Fibroblast of skin of right biceps (primary cell): ENCODE measurements at places on chromosomes 7 and 10.
A peak's percentile ranks its signal among the peaks of the same experiment; 100 is the strongest.

DNA sequence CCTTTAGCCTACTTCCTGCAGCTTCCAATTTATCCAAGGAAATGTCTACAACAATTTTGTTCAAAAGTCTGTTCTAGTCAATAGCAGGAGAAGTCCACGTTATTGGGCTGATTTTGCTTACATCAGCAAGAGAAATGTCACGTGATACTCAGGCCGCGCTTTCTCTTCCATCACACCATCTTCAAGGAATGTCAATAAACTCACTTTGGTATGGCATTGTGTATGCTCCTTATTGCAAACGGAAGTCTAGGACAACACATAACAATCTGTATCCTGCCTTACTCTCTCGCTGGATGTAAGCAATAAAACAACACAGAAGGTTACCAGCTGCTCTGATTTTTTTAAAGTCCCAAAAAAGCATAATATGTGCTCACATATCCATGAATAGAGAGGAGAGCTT lies 17.1 kb upstream of the STK17A start:
- DNase-seq, result peak; percentile 69

- DNase-seq, result peak; percentile 91
Observed at GRCh38 chr7:55192723-55193122, 172.4 kb upstream of the LANCL2 start.

DNA sequence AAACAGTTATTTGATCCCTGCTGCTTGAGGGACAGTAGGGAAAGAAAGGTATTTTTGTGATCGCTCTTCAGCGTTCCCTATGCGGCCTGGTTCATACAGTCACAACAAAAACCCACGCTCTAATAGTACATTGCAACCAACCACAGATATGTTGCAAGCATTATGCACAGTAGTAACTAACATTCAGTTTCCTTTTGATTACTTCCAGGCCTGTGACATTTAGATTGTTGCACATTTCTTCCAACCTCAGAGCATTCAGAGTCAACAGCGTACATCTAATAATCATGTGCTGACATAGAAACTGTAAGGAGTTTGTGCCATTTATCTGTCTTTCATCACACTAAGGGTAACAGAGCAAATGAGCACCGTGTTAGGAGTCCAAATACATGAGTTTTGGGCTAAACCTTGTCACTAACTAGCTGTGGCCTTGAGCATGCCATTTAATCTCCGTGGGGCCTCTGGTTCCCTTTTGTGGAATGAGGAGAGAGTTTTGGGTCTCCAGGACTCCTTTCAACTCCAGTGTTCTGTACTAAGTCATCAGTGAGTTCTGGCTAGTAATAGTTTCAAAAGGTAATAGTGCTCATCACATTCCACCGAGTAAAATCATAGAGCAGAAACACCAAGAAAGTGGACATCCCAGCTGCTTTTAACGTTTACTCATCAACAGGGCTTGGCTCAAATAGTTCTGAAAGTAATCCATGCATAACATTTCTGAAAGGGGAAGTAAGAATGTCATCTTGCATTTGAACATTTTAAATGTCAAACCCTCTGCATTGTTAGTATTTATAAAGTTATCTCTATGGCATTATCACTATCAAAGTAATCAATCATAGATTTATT lies 99.0 kb upstream of the FZD1 start:
- peak; percentile 94 for DNase-seq

DNA sequence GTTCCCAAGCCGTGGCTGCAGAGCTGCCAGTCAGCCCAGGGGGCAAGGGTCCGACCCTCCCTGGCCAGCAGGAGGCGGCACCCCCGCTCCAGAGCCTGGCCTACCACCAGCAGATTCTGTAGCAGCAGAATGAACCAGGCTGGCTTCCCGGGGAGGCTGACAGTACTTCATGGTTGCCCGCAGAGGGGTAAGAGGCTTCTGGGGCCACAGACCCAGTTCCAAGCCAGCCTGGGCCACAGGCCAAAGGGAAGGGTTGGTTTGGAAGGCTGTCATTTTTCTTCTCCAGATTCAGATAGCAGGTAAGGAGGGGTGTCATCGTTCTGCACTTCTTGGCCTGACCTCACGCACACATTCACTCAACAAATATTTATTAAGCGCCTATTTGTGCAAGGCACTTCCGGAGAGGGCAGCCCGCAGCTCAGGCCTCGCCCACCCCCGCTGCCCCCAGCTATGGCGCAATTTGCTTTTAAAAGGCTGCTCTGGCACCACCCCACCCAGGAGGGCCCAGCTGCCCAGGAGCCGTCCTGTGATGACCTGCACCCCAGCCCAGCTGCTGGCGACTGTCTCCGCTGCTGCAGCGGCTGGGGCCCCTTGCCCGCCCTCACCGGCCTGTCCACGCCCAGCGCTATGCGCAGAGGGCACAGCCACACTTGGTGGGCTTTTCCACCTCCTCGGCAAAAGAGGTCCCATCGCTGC lies 168.5 kb downstream of the LCOR start:
- DNase-seq, result no peak

DNA sequence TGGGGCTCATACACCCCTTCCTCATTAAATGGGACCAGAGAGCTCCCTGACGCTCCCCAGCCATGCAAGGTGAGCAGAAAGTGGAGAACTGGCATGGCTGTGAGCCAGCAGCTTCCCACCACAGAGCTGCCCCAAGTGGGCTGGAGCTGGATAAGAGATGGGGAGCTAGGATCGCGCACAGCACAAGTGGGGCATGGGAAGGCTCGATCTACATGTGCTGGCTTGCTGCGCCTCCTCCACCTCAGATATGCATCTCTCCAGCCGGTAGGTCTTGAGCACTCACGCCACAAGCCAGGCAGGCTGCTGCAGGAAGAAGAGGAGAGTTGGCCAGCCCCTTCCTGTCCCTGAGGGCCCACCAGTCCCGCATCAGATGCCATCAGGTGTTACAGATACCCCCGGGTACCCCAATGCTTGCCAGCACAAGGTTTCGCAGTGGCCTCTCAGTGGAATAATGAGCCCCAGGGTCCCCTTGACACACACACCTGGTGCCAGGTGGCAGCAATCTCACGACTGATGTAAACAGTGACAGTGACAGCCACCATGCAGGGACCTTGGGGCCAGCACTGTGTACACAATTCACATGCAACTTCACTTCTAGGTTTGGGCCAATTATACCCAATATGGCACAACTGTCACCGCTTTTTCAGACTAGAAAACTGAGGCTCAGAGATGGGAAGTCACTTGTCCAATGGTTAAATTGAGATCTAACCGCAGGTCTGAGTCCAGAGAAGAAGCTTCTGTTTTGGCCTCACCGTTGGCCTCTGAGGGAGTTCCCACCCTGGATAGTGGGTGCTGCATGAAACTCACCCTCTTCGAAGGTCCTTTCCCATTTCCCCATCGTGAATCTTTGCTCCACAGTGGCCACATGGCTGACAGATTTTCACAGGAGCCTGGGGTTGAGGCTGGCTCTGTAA lies 79.3 kb downstream of the OAT start:
- DNase-seq, result no peak

DNA sequence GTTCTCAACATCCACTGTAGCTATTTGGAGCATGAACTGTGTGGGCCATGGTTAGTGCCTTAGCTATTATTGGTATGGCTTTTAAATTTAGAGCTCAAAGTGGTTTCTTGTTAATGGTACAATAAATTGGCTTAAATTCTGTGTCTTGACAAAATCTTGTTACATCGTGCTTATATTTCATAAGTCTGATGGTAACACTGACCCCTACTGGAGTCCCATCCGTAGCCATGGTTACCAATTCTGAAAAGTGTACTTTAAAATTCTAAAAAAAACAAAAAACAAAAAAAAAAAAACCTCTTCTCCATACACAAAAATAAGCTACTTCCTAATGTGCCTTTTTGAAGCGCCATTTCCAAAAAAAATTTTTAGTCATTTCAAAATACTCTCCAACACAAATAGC lies 6.4 kb upstream of the RPP30 start:
- no peak for DNase-seq

- DNase-seq, result peak; percentile 16
Observed at GRCh38 chr10:10533437-10533836, 484.2 kb upstream of the CELF2 start.

GRCh38 chr7:36367561-36368077 lies 22.0 kb upstream of the ANLN start:
- DNase-seq, result no peak

DNA sequence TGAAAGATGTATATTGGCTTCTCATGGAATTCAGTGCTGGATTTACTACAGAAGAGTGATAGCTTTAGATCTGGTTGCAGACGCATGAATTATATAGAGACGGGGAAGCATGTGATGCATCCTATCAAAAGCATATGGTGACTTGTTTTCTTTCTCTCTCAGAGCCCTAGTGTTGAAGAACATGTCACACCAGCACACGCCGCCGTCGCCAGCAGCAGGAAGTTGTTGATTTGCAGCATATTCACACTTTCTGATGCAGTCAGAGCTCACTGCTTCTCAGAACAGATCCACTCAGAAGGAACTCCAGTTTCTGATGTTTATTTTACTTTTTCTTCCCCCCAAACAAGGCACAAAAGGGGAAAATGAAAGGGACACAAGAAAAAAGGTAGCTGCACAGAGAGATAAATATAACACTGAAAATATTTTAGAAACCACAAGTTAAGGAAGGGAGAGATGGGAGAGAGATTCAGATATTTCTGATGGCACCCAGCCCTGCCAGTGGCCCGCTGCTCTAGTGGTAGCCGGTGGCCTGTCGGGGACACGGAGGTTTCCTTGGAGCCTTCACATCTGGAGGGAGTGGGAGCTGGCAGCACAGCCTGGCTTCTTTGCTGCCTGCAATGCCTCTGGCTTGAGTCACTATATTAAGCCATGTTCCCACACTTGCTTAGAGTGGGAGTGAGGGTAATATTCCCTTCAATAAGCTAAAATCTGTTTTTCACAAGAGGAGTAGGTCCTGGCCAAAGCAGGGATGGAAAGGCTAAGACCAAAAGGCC lies 123.2 kb downstream of the NRP1 start:
- DNase-seq, result peak; percentile 86

DNA sequence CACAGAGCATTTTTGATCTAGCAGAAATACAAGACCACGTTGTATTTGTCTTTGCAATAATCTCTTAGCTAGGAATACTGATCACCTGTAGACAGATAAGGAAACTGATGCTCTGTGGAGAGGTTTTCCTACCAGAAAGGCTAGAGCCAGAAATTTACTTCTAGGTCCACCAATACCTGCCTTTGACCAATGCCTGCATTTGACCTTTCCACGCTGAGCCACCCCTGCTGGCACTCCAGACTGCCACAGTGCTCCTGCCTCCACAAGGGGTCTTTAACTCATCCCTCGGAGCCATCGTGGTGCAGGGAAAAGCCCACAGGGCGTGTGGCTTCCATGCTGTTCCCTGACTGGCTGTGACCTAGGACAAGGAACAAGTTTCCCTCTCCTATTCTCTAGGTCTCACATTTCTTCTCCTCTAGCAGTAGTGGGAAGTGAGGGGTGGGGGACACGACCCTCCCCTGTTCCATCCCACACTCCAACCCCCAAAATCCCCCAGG lies 1.5 kb upstream of the ELN start:
- DNase-seq, result no peak

DNA sequence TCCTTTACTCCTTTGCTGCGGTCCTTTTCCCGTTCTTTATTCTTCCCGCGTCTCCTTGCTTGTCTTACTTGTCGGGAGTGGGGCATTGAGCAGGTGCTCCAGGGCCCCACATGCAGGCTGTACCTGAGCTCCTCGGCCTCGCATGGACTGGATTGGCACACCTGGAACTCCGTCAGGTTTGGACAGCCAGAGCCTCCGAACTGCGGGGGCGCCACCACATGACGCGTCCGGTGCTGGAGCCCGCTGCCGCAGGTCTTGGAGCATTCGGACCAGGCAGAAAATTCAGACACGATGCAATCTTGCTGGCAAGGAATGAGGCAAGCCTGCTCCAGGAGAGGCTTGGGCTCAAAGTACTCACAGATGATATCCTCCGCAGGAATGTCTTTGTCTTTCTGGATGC lies 195.7 kb downstream of the THSD7A start:
- DNase-seq, result no peak

- no peak for DNase-seq
Observed at GRCh38 chr7:82230811-82231581, 212.6 kb downstream of the CACNA2D1 start.

DNA sequence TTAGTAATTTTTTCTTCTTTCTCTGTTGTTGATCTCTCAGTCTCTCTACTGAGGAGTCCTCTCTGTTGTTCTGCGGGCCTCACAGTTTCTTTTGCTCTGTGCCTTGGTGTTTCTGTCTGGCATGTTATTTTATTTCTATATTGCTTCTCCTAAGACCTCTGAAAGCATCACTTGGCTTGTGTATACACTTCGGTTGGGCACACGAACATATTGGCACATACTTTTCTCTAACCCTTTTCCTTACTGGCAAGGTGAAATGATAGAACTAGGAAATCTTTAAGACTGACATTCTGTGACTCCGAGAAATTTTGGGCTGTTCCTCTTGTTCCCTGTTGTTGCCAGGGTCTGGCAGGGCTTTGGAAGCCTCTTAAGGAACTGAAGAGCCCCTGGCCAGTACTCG lies 148.9 kb downstream of the CELF2 start:
- no peak for DNase-seq

GRCh38 chr7:54260941-54261371 lies 281.2 kb upstream of the VSTM2A start:
- DNase-seq, result peak; percentile 29

DNA sequence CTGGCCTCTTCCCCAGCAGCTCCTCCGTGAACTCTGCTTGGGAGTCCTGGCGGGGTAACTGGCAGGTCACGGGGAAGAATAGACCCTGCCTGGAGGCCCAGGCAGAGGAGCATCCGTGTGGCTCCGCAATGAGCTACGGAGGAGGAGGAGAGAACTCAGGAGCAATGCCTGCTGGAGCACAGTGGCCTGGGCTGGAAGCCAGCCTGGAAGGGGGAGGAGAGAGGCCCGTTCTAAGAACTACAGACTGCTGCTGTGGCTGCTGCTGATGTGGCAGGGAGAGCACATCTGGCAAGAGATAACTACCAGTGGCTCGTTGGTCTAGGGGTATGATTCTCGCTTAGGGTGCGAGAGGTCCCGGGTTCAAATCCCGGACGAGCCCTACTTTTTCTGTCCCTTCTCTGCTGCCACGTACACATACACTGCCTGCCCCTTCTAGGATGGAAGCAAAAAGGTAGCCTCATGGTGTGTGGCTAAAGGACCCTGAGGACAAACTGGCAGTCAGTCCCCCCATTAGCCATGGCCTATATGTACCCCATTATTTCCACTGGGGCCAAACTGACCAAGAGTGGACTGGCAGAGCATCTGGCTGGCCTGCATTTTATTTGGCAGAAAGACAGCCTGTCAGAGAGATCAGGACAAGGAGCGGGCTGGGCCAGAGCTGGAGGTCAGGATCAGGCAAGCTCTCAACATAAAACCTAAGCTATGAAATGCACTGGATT lies 7.7 kb upstream of the OPN1SW start:
- peak; percentile 90 for DNase-seq

GRCh38 chr10:13631594-13631993 lies 44.8 kb downstream of the PRPF18 start:
- DNase-seq, result no peak

DNA sequence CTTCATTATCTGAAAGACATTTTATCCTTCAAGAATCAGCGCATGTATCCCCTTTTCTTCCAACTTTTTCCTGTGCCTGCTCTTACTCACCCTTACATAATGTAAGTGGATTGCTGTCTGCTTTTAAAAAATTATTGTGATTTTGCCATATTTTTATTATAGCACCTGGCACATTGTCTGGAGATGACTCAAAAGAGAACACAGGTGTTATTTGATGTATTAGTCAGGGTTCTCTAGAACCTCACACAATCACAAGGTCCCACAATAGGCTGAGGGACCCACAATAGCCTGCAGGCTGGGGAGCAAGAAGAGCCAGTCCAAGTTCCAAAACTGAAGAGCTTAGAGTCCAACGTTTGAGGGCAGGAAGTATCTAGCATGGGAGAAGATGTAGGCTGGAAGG lies 390.0 kb downstream of the EXOC4 start:
- no peak for DNase-seq

GRCh38 chr10:114043532-114044246 lies at the start of gene ADRB1:
TSS of gene ADRB1 (plus strand) at chr10:114043866. CDS start at chr10:114044133, 267 bp downstream.
- peak; percentile 50 for DNase-seq
